Stimulated activated CD4-positive, alpha-beta T cell treated with anti-CD3 and anti-CD28 coated beads, Interleukin-15, amount 100 ng/mL, for 48 hours (primary cell): ENCODE measurements at places on chromosomes 5 and 9.

- no peak for DNase-seq
Measured at GRCh38 chr5:58232130-58232529, 227.8 kb downstream of the PLK2 start.

GRCh38 chr5:98464737-98465330 is 308.6 kb upstream of the RGMB start:
- DNase-seq: no peak

GRCh38 chr5:134541736-134542376 is 16.4 kb downstream of the JADE2 start:
- DNase-seq: no peak

DNA sequence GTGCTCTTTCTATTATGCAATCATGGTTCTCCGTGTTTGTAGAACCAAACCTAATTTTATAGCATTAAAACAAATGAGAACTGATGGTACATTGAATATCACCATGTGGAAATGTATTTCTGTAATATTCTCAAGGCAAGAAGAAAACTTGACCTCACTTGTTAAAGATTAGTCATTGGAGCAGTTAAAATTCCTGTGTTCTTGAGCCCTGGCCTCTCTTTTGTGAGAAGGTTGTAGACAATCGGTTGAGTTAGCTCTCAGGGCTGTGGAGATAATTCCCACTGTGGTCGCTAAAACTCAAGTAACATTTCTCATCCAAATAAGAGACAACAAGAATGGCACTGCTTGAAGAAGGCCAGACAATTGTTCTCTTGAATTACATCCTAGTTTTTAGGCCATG is 216.0 kb upstream of the KLF4 start:
- DNase-seq: no peak

DNA sequence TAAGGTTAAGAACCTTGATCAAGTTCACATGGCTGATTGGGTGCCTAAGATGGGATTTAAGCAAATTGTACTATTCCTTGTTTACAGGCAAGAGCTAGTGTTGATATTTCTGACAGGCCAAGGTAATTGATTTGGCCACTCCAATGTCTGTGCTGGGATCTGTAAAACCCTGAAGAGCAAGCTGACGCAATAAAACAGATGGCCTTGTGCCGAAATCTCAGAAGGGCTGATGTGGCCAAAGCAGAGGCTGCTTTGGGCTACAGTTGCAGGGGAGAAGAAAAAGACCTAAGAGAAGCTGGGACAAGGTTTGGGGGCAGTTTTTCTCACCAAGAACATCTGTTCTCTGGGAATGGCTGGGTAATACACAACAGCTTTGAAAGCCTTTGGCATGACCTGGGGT is 463.2 kb upstream of the ZNF608 start:
- DNase-seq: no peak
